ENCODE measurements at places on chromosomes 16 and 17.

DNA sequence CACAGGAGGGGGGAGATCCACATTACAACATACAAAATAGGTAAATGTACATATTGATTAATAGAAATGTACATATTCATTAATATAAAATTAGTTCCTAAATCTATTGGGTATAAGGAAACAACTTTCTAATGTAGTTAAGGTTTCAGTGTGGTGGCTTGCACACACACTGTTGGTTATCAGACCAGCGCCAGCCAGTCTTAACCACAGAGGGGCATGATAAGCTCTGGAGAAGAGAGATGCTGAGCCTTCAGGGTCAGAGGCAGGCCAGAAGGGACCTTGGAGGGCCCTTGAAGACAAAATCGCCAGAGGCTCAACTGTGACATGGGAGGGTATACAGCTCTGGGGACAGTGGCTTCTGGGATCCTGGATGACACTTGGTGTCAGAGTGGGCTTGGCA, 10.9 kb upstream of the ZFP90 start:
- DNase-seq: no peak

- no peak for DNase-seq
Observed at GRCh38 chr17:79777120-79777893, 641 bp upstream of the CBX2 start.

- DNase-seq: peak; percentile 40
Observed at GRCh38 chr17:64066716-64067115, 46.3 kb upstream of the ICAM2 start.

DNA sequence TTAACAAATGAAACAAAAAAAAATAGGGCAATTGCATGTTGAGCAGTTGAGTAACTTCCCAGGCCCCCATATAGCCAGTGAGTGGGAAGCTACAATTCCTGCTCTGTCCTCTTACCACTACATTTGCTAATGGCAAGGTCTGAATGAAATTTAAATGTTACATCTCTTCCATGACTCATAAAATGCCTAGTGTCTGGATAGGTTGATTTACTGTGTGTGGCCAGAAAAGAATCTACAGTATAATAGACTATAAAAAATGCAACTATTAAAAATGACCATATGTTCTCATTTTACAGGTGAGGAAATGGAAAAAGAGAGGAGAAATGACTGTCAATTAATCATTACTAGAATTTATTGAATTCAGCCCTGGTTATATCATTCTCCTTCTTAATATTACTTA, 1199.3 kb downstream of the CDH11 start:
- DNase-seq: no peak

DNA sequence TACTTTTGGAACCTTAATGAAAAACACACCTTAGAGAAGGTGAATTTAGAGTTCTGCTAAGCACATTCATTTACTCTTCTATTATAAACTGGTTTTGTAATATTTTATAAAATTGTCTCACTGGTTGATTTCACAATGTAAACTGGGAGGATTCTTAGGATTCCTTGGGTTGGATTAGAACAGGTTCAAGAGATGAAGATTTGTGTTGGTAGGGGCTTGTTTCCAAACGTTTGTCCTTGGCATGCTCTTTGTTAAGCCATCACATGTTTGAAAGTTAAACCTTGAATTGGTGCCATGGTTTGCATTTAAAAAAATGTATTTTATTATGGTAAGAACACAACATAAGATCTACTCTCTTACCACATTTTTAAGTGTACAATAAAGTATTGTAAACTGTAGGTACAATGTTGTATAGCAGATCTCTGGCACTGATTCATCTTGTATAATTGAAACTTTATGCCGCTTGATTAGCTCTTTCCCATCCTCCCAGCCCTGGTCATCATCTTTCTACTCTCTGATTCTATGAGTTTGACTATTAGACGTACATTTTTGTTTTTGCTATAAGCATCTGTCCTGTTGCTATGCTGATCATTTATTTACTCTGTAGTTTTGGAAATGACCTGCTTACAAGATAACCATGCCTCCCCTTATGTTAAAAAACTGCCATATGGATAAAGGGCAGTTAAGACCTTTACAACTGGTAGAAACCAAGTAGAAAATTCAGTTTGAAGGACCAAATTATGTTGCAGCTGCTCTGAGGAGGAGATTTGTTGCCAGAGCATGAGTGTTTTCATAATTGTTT, 9.6 kb downstream of the FTO start:
- DNase-seq: no peak

- peak; percentile 28 for DNase-seq
Observed at GRCh38 chr17:64091116-64091515, 38.8 kb downstream of the ERN1 start.

- DNase-seq: no peak
Observed at GRCh38 chr17:64750478-64750877, 88.4 kb upstream of the SMURF2 start.

- peak; percentile 54 for DNase-seq
Observed at GRCh38 chr16:19071811-19072777, 4.7 kb downstream of the COQ7 start.

- no peak for DNase-seq
Observed at GRCh38 chr16:15539197-15539596, 103.8 kb downstream of the MARF1 start.

DNA sequence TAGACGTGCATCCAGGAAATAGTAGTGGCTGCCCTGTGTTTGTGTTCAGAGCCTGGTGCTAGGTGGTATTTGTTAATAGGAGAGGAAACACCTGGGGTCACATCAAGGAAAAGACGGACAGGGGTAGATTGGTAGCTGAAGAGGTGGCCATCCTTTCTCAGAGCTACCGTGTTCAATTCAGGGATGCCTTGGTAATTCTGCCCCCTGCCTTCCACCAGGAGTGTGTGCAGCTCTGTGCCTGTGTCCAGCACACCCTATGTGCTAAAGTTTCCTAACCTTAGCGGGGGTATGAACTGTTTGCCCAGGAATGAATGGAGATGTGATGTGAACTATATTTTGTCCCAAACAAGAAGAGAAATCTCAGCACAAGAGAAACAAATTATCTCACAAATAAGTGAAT, 174.1 kb upstream of the MPHOSPH6 start:
- DNase-seq: no peak

GRCh38 chr17:76872221-76872873, 4.1 kb downstream of the MGAT5B start:
- no peak for DNase-seq

- peak; percentile 28 for DNase-seq
Observed at GRCh38 chr17:79340333-79341221, 266.0 kb downstream of the ENGASE start.

- no peak for DNase-seq
Observed at GRCh38 chr17:35046245-35046644, 17.3 kb downstream of the RFFL start.

- no peak for DNase-seq
Observed at GRCh38 chr17:40565769-40566409, 617 bp upstream of the CCR7 start.
